NAMALWA (cell line): ENCODE measurements at places on chromosomes 1 and 21.

DNA sequence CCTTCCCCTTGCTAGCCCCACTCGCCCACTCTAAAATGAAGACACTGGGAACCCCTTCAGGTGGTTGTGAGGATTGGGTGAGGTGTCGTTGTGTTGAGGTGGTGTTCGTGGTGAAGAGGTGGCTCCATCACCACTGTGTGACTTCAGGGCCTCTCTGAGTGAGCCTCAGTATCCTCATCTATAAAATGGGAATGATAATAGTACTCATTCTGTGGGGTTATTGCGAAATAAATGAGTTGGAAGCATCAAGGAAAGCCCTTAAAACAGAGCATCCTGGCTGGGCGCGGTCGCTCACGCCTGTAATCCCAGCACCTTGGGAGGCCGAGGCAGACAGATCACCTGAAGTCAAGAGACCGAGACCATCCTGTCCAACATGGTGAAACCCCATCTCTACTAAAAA is 6.7 kb upstream of the MARCKSL1 start:
- DNase-seq, result no peak

DNA sequence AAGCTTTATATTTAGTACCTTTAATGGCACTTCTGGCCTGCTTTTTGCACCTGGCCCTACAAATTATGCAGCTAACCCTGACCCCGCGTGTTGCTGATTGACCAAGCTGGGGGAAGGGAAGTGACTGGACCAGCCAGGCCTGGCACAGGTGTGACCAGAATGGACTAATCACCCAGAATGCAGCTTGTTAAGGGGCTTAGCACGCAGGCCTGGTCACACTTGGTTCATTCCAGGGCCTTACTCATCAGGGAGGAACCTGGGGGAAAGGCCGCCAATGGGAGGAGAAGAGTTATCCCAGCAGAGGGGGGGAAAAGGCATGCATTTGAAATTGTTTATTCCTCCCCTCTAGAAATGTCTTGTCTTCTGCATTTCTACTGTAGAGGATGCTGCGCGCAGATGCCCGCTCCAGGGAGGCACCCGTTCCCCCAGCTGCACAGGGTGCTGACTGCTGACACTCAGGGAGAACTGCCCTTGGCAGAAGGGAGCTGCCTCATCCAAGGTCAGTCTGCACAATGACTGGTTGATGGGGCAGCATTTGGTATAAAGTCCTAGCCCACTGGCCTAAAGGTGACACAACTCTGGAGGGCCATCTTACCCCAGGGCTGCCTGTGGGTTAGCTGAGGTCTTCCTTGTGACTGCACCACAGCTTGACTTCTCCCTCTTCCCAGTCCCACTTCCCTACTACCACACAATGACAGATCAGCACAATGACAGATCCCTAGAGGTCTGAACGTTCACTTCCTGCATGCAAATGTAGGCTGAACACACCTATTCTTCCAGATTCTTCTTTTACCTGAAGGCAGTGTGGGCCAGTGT is 29.0 kb downstream of the DHCR24 start:
- DNase-seq, result no peak

DNA sequence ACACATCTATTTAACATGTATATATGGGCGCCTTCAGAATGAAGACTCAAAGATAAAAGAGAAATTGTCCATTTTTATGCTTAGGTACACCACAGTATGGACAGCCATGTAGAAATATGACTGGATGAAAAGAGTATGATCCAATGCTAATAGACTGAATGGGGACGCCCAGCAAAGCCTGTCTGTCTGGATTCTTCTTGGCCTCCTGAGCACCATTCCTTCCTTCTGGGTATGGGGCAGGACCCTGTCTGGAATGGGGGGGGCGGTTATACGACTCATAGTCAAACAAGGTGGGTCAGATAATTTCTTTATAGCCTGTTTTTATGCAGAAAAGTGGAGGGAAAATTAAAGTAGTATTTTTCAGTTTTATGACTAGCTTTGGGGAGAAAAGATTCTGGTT is 81.2 kb upstream of the ABCD3 start:
- DNase-seq, result no peak

- peak; percentile 52 for DNase-seq
Measured at GRCh38 chr21:44300262-44300959, 558 bp downstream of the PFKL start.

GRCh38 chr1:64882574-64883255 is 83.6 kb downstream of the JAK1 start:
- DNase-seq, result no peak

GRCh38 chr1:31576743-31577455 is 584 bp downstream of the TINAGL1 start:
- DNase-seq, result no peak

GRCh38 chr1:194846488-194846887 is 1660.1 kb upstream of the B3GALT2 start:
- DNase-seq, result no peak

GRCh38 chr1:63063367-63063766 is 259.0 kb upstream of the FOXD3 start:
- peak; percentile 33 for DNase-seq
